ENCODE measurements at places on chromosomes 16 and 17. TPM values are rescaled to one million over a fixed set of nuclear protein-coding genes. Genes with fewer than 3 reads are reported as not detected.

SOX15 gene
- total RNA-seq = 0.18 TPM

ADGRG3 gene
- not detected for total RNA-seq

MT1H gene
- total RNA-seq = not detected

HOXB3 gene
- under 0.01 TPM for total RNA-seq

ADCY7 gene
- total RNA-seq = 41.2 TPM

ASGR2 gene
- total RNA-seq = not detected

UMOD gene
- total RNA-seq = not detected

HOXB9 gene
- total RNA-seq = not detected

CCL8 gene
- total RNA-seq = 8.8 TPM

SCARF1 gene
- total RNA-seq = 0.14 TPM

CMTM1 gene
- total RNA-seq = 1.3 TPM

TOM1L1 gene
- 14.8 TPM for total RNA-seq

BICDL2 gene
- under 0.01 TPM for total RNA-seq

TLCD3B gene
- total RNA-seq = 0.09 TPM

HOXB1 gene
- not detected for total RNA-seq

PSMB3 gene
- 434 TPM for total RNA-seq

MT3 gene
- 0.37 TPM for total RNA-seq

SLC5A10 gene
- total RNA-seq = under 0.01 TPM

TUBG2 gene
- 5.4 TPM for total RNA-seq

HEATR3 gene
- 25.4 TPM for total RNA-seq

SPATA32 gene
- total RNA-seq = 0.09 TPM

PRAC2 gene
- 0.46 TPM for total RNA-seq

KRTAP9-4 gene
- total RNA-seq = not detected

ITGAL gene
- total RNA-seq = not detected

DRG2 gene
- 30.0 TPM for total RNA-seq

DOC2A gene
- total RNA-seq = 0.28 TPM

ALDH3A2 gene
- 57.2 TPM for total RNA-seq

GP1BA gene
- total RNA-seq = not detected

SPATA22 gene
- total RNA-seq = 1.8 TPM

TEKT5 gene
- total RNA-seq = 0.14 TPM

GALR2 gene
- 0.14 TPM for total RNA-seq

STH gene
- not detected for total RNA-seq

GDPD1 gene
- total RNA-seq = 1.0 TPM

EVPLL gene
- not detected for total RNA-seq

OTOP2 gene
- not detected for total RNA-seq

PGAP3 gene
- total RNA-seq = 15.0 TPM

CD300E gene
- not detected for total RNA-seq

All from smooth muscle cell of bladder (primary cell).